IMR-90 (cell line): ENCODE measurements at places on chromosomes 2 and 18.

DNA sequence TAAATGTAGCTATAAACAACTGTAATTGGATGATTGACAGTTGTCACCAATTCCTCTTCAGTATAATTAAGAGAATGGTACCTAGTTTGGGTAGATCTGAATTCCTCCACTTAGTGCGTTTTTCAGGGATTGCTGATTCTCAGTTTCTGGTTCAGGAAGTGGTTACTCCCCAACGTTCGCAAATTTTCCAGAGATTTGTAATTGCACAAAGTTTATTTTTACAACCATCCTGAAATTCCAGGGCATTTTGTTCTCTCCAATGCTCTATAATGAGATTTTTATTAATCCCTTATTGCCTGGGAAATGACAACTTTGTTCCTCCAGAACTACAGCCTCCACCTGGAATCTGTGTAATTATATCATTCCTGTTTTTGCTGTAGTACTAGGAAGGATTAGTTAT, 710.6 kb upstream of the ZEB2 start:
- H3K27ac ChIP-seq = no peak overlapping the region
- no peak overlapping the region for H3K4me3 ChIP-seq

- H3K36me3 ChIP-seq = no peaks in the 10 kb centered on the region
- no peak overlapping the region for H3K4me3 ChIP-seq
- no peaks in the 10 kb centered on the region for H3K4me1 ChIP-seq
- H3K27ac ChIP-seq = no peak overlapping the region
- peaks cover 28% of the 10 kb centered on the region for H3K27me3 ChIP-seq
- no peak for DNase-seq
These were observed 249.1 kb upstream of the SPRED2 start for GRCh38 chr2:65681503-65681902.

DNA sequence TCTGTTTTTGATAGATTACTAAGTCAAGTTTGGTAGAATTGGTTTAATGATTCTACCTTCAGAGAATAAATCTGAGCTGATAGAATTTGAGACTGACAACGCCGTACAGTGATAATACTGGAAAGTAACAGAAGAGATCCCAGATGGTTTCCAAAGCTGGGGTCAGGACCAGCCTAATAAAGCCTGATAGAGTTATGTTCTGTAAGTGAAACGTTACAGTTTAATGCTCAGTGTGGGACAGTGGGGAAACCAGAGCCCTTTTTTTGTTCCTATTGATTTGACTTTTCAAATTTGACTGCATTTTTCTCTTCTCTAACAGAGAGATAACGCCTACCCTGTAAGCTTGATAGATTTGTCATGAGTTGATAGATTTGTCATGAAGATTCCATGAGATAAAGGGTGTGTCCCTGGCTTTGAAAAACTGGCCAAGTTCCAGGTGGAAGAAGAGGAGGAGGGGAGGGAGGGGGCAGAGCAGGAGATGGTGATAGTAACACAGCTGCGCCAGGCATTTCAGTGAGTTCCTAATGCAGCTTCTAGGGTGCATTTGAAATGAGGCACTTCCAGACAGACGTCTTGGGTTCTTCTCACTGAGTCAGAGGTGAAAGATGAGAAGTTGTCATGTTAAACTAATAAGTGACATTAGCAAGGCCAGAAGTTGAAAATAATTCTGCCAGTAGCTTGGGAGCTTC, 65.1 kb downstream of the CERS6 start:
- no peaks in the 10 kb centered on the region for H3K27me3 ChIP-seq
- H3K4me1 ChIP-seq = peaks cover 9% of the 10 kb centered on the region
- DNase-seq = peak; percentile 21
- no peak overlapping the region for H3K4me3 ChIP-seq

- H3K27me3 ChIP-seq = peaks cover 34% of the 10 kb centered on the region
- no peak overlapping the region for H3K4me3 ChIP-seq
- peaks cover 16% of the 10 kb centered on the region for H3K4me1 ChIP-seq
- peak overlapping the region; percentile 26 for H3K27ac ChIP-seq
- DNase-seq = peak; percentile 64
- no peaks in the 10 kb centered on the region for H3K36me3 ChIP-seq
These were observed 8.1 kb downstream of the ASIC4 start for GRCh38 chr2:219522111-219523030.

DNA sequence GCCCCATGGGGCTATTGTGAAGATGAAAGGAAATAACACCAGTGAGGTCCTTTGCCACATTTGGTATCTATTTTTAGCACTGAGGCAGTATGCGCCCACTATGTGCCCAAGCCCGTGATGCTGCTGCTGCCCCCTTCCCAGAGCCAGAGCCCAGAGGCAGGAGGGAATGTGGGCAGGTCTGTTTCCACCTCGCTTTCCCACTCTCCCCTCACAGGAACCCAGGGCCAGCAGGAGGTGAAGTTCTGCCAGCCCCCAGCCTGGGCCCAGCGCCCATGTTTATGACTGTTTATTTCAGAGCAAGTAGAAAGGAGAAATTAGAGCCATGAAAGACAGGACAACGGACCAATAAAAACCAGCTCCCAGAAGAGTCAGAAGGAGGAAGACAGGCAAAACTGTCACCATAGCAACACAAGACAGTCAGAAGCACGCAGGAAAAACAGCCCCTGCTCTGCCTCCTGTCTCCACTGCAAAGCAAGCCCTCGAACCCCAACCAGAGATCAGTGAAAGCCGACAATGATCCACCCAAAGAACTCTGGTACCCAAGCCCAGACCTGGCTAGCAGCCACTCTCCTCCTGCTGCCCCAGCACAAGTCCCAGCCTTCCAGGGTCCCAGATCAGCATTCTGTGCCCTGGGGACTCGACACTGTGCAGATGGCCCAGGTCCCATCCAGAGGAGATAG, 1.4 kb downstream of the CYRIA start:
- peak overlapping the region; percentile 4 for H3K4me3 ChIP-seq
- peaks cover 2% of the 10 kb centered on the region; the same call in 1 of the 2 replicates for H3K36me3 ChIP-seq
- H3K4me1 ChIP-seq = peaks cover 20% of the 10 kb centered on the region; the same call in 1 of the 2 replicates
- no peak overlapping the region for H3K27ac ChIP-seq
- DNase-seq = peak; percentile 92
- peaks cover 15% of the 10 kb centered on the region; the same call in 1 of the 2 replicates for H3K27me3 ChIP-seq
